ENCODE measurements at places on chromosomes 13 and 19. TPM values are rescaled to one million over a fixed set of nuclear protein-coding genes. Genes with fewer than 3 reads are reported as not detected.
A peak's percentile ranks its signal among the peaks of the same experiment; 100 is the strongest.

DNA sequence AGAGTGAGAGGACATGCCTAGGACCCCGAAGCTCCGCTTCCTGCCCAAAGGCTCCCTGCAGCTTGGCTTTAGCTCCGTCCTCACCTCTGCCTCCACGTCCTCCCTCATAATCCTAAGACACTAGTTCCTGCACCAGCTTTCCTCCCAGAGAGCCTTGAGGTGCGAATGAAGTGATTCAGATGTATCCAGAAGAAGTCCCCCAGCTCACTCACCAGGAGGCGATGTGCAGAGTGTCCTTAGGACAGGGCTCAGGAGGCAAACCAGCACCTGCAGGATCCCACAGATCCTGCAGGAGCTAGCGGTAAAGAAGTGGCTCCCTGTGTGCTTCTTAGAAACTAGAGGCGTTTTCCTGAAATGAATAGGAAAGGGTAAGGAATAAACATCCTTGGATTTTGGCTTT is 109.7 kb downstream of the HSPH1 start:
- no peak for DNase-seq

- no peak for DNase-seq
Observed at GRCh38 chr19:53626976-53627375, 4.8 kb upstream of the DPRX start.

DNA sequence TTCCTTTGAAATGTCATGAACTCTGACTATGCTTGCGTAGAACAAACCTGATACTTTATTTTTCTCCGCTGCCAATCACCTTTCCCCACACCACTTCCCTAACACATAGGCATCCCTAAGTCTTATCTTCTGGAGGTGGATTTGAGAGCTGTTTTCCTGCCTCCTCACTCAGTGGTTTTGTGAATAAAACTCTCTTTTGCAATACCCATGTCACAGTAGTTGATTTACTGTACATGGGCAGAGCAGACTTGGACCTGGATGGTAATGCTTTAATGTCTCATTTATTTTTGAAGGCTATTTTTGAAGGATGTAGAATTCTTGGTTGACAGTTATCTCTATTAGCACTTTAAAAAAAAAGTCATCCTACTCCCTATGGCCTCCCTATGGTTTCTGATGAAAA is 881.8 kb downstream of the SLITRK5 start:
- no peak for DNase-seq

- no peak for DNase-seq
Observed at GRCh38 chr13:73665261-73665660, 468.9 kb downstream of the KLF12 start.

- DNase-seq: no peak
Observed at GRCh38 chr13:95671597-95671996, 5.3 kb upstream of the DNAJC3 start.

GRCh38 chr19:1076951-1077350 is 10.0 kb downstream of the ARHGAP45 start:
- no peak for DNase-seq

Gene LHB
- total RNA-seq: not detected

Gene CGB3
- not detected for total RNA-seq

DNA sequence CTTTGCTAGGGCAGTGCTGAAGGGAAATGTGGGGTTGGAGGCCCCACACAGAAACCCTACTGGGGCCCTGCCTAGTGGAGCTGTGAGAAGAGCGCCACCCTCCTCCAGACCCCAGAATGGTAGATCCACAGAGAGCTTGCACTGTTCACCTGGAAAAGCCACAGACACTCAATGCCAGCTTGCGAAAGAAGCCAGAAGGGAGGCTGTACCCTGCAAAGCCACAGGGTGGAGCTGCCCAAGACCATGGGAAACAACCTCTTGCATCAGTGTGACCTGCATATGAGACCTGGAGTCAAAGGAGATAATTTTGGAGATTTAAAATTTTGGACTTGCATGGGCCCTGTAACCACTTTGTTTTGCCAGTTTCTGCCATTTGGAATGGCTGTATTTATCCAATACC is 615.4 kb upstream of the MIR17HG start:
- DNase-seq: no peak

Gene ZNF708
- 15.2 TPM for total RNA-seq

DNA sequence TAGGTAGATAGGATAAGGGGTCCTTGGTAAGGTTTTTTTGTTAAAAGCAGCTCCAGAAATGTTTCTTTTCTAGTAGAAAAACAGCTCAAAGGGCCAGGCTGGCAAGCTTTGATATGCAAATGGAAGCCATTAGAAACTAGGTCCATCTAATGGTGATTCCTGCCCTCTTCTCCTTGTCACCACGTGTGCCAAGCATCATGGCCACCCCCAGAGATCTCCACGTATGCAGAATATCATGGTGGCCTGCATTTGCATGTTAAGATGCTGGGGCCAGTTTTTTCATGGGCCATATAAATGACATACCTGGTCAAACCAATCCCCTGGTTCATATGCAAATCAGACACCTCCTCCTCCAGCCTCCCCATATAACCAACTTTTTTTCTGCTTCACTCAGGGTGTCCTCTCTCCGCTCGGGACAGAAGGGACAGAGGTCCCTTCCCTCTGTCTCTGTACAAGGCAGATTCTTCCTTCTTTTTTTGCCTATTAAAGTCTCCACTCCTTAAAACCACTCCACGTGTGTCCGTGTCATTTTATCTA is 1335.9 kb downstream of the UQCRFS1 start:
- no peak for DNase-seq

Gene IGSF23
- total RNA-seq: not detected

Gene C5AR2
- not detected for total RNA-seq

Gene ADPRHL1
- 3.7 TPM for total RNA-seq

GRCh38 chr13:77386880-77387606 is 60.1 kb upstream of the MYCBP2 start:
- no peak for DNase-seq

DNA sequence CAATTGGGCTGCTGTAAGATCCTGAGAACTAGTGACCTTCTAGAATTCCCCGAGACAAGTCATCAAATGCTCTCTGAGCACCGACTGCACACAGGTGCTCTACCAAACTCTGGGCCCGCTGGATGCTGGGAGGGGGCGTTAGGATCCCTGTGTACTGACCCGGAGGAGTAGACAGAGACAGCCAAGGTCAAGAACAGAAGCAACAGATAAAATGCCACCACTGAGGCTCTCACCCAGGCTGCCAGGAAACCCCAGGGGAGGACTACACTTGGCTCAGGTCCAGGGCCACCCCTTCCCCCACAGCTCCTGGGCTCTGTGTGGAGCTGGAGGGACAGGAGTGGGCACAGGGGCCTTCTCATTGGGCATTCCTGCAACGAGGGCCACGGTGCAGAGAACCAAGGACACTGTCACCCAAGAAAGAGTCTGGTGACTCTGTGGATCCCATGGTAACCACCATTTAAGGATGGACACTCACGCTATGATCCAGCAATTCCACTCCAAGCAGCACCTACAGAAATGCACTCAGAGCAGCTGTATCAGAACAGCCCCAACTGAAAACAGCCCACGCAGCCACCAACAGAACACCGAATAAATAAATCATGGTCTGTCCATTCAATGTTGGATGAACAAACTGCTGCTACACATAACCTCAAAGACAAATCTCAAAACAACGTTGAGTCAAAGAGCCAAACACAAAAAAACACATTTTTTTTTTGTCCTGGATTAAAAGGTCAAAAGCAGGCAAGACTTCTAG is 16.8 kb upstream of the SLC35E1 start:
- no peak for DNase-seq

GRCh38 chr19:38033658-38034491 is 126.9 kb downstream of the SIPA1L3 start:
- no peak for DNase-seq

GRCh38 chr13:109152941-109153340 is 523.5 kb downstream of the MYO16 start:
- no peak for DNase-seq

- no peak for DNase-seq
Observed at GRCh38 chr19:30069535-30070197, 127.6 kb downstream of the URI1 start.

- no peak for DNase-seq
Observed at GRCh38 chr13:38012096-38012495, 142.5 kb upstream of the TRPC4 start.

DNA sequence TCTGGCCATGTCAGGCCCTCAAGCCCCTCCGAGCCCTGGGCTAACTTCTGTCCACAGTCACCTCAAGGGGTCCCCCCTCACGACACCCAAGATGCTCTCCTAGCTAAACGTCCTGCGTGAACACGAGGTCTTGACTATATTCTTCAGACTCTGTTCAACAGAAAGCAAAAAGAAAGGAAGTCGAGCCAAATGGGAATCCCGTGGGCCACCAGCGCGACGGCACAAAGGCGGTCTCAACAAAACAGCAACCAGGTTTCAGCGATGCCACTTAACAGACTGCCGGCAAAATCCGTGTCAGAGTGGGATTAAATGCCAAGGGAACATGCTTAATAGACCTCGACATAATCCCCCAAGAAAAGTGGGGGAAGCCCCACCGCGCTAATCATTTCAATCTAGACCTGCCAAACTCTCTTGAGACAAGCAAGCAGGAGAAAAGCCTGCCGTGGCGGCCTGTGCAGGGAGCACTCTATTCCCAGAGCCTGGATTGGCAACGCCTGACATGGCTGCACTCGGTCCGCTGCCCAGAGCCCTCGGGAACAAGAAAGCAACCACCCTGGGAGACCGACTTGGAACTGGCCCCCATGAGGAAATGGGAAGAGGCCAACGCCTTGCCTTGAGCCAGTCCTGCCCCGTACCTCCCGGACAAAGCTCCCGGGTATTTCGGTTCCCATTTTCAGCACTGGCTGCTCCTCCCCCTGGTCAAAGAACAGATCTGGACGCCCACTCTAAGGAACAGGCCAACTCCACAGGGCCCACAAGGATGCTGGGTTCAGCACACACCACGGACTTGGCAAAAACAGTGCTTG is 16.0 kb downstream of the ZC3H4 start:
- no peak for DNase-seq

DNA sequence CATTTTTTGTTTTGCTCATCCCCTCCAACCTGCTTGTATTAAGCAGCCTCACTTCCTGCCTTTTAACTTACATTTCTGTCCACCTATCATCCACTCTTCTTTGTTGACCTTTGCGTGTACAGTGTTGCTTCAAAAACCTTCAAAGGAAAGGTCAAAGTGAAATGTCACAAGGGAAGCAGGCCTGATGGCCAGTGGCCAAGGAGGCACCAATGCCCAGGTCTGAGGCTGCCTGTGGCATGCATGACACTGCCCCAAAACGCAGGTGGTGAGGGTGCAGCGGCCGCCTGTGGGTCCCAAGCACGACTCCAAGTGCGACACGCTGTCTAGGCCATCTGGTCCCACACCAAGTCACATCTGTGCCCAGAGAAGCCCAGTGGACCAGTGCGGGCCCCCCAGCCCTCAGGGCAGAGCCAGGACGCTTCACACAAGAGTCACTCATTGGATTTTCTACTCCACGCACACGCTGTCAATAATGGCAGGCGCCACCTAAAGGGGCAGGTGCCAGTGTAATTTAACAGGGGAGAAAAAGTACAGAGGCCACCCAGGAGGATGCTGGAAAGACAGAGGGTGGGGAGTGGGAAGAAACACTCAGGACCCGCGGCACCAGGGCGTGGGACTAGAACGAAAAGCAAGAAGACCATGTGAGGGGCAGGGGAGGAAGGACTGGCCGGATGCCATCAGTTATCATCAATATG is 23.5 kb downstream of the SLC7A1 start:
- no peak for DNase-seq

DNA sequence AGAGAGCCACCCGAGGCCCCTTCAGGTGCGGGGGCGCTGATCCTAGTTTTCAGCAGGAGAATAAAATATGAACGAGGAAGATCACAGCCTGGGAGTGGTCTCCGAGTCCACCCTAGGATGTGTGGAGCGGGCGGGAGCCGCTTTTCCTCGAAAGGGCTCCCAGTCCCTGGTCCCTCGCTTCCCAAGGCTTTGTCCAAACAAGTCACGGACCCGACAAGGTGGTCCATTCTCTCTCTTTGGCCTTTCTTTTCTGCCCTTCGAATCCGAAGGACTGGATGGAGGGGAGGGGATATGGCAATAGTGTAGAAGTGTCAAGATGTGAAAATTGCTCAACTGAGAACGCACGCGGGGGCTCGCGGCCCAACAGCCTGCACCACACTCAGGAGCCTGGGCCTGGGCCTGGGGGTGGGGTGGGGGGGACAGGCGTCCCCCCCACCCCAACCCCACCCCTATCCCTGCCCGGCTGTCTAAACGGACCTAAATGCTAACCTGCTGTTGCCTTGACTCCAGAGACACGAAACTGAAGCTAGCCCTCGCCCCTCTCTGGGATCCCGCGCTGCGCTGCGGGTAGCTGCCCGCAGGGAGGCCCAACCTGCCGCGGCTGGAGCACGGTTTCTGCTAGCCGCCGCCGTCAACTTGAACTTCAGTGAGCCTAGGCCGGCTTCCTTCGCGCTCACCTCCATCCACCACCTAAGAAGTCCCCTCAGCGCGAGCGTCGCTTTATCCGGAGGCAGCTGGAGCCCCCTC is 7.1 kb downstream of the ZIC2 start:
- DNase-seq: no peak

- DNase-seq: no peak
Observed at GRCh38 chr13:60043262-60043661, 120.5 kb downstream of the DIAPH3 start.

GRCh38 chr13:79346300-79346914 is 59.6 kb downstream of the RBM26 start:
- no peak for DNase-seq

GRCh38 chr19:10816691-10817090 is 19.3 kb downstream of the TMED1 start:
- DNase-seq: no peak

Gene KLK10
- total RNA-seq: 49.6 TPM

- peak; percentile 28 for DNase-seq
Observed at GRCh38 chr13:44237276-44237767, 136.3 kb upstream of the SERP2 start.

Gene NLRP7
- not detected for total RNA-seq

- no peak for DNase-seq
Observed at GRCh38 chr19:15864824-15865223, 33.0 kb downstream of the CYP4F2 start.
